ENCODE measurements at places on chromosomes 7 and 10.

DNA sequence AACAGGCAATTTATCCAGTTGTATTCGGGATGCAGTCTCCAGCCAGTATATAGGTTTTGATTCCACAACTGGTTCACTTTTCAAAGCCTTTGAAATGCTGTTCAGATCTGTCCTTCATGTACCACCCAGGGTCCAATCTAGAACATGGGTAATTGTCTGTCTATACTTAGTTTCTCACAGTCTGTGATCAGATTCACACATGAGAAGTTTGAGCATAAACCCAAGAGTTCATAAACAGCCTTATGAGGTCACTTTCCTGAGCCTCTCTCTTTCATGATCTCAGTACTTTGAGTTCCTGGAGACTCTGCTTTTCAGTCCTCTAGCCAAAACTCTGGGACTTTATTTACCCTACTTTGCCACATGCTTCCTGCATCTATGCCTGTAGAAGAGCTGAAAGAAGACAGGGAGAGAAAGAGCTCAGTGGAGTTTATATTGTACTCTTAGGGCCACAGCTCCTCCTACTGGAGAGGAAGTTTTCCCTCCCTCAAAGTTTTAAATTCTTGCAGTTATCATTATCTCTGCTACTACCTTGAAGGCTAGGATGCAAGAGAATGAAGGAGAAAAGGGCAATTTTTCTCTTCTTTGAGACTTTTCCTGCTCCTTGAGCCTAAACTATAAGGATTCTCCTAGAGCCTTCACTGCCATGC, 172.0 kb downstream of the ZEB1 start:
- DNase-seq = peak; percentile 32

GRCh38 chr7:34059136-34059828, 153.9 kb downstream of the BMPER start:
- no peak for DNase-seq

GRCh38 chr10:89301232-89301631, 614 bp upstream of the IFIT2 start:
- peak; percentile 30 for DNase-seq

DNA sequence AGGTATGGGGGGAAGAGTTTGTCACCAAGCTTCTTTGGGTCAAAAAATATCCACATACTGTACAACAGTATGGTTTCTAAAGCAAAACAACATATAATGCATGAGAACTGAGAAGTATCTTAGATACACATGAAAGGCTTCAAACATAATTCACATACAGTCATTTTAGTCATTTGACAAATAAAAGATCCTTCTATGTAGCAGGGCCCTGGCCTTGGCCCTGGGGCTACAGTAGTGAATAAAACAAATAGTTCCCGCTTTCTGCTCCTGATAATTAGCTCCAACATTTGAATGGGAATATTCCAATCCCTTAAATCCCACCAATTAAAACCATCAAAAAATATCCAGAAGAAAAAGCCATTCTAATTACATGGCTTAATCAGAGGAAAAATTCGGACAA, 51.3 kb downstream of the MALSU1 start:
- peak; percentile 88 for DNase-seq

DNA sequence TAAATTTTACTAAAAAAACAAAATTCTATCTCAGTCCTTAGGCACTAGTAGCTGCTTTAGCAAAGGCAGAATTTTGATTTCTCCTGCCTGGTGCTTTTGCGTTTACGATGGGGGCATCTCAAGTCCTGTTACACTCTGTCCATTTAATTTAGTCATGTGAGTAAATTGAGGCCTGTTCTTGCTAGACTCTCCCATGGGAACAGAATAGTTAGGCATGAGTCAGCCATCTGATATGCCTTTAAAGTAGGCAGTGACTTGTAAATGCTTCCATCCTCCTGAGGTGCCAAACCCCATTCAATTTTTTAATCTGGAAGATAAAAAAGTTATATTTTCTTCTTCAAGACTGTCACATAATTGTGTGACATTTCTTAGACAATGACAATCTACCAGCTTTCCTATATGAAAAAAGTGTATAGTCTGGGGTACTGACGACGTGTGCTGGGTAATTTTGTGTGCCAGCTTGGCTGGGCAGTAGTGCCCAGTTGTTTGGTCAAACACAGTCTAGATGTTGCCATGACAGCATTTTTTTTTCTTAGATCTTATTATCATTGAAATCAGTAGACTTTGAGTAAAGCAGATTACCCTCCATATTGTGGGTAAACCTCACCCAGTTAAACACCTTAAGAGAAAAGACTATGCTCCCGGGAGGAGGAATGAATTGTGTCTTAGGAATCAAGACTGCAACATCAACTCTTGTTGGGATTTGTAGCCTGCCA, 603.4 kb downstream of the SORCS1 start:
- no peak for DNase-seq

DNA sequence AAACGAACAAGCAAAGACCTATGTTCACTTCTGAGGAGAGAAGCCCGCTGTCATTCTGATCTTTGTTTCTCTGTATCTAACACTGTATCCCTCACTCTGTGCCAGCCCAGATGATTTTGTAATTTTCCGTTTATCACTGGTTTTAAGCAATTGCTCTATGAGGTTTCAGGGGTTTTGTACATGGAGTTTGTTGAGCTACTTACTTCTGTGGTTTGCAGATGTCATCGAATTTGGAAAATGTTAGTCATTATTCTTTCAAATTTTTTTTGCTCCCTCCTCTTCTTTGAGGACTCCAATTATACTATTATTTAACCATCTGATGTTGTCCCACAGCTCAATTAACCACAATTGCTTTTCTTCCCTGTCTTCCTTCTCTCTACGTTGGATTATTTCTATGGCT, 650.9 kb upstream of the IGFBP3 start:
- DNase-seq = no peak

- DNase-seq = no peak
Measured at GRCh38 chr7:41268878-41269277, 434.0 kb downstream of the INHBA start.

DNA sequence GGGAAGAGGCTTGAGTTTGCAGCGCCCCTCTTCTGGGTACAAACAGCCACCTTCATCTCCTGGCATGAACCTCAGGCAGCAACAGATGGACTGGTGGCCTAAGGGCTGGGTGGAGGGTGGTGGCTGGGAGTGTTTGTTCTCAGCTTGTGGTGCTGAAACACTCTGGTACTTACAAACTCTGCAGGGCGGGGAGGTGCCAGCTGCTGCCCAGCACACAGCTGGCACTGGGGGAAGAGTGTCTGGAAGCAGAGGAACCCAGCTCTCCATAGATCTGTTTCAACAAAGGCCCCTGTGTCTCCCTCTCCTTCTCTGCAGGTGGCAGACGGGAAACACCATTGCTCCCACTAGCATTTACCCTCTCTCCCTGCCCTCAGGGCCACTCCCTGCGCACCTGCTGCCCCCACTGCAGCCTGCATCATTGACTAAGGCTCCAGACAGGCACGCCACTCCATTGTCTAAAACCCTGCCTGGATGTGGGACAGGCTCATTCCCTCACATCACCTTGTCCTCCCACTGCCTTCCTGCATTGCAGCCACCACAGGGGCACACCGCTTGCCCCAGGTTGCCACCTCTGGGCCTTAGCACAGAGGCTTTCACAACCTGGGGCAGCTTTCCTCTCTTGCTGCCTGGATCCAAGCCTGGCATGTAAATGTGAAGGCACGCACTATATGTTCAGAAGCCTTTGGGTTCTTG, 6.5 kb downstream of the ARHGAP22 start:
- no peak for DNase-seq

GRCh38 chr10:77474386-77474785, 163.2 kb downstream of the KCNMA1 start:
- no peak for DNase-seq

DNA sequence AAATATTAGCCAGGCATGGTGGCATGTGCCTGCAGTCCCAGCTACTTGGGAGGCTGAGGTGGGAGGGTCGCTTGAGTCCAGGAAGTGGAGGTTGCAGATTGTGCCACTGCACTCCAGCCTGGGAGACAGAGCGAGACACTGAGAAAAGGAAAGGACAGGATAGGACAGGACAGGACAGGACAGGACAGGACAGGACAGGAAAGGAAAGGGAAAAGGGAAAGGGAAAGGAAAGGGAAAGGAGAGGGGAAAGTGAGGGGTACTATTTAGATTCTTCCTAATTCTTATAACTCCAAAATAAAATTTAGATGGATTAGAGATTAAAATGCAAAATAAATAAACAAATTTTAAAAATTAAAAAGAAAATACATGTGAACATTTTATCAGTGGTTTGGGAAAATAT, 58.7 kb downstream of the PIK3AP1 start:
- no peak for DNase-seq

DNA sequence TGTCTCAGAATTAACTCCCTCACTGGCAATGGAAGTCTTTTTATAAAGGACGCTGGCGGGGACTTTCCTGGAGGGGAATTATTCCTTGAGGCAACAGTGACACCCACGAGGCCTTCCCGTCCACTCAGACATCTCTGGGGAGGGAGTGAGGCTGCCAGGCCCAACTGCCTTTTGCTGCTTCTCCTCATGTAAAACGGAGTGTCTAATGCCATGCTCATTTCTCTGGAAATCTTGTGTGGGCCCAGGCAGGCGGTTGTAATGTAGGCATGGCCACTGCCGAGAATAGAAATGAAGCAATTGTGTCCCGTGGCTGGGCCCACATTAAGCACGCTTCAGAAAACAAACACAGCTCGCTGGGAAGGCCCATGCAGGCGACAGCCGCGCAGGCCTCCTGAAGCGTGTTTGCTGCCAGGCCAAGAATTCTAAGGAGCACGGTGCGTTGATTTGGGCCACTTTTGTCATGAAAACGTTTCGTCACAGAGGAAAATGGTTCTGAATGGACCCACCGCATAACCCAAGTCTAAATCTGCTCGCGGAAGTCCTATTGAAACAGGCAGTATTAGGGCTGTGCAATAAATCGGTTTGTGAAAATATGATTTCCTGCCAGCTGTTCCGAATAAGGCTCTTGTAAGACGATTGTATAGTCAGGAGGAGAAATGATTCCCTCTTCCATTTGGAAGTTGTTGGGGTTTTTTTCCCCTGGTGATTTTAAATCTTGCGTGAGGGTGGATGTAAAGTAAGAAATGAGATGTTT, 104.2 kb upstream of the CHST15 start:
- no peak for DNase-seq

- peak; percentile 8 for DNase-seq
Measured at GRCh38 chr10:77974396-77975074, 48.0 kb upstream of the DLG5 start.

DNA sequence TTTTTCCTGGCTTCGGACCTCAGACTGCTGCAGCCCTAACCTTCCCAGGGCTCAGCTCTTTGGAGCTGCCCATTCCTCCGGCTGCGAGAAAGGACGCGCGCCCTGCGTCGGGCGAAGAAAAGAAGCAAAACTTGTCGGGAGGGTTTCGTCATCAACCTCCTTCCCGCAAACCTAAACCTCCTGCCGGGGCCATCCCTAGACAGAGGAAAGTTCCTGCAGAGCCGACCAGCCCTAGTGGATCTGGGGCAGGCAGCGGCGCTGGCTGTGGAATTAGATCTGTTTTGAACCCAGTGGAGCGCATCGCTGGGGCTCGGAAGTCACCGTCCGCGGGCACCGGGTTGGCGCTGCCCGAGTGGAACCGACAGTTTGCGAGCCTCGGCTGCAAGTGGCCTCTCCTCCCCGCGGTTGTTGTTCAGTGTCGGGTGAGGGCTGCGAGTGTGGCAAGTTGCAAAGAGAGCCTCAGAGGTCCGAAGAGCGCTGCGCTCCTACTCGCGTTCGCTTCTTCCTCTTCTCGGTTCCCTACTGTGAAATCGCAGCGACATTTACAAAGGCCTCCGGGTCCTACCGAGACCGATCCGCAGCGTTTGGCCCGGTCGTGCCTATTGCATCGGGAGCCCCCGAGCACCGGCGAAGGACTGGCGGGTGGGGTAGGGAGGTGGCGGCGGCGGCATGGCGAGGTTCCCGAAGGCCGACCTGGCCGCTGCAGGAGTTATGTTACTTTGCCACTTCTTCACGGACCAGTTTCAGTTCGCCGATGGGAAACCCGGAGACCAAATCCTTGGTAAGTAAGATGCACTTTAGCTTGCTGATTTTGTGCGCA, at the start of gene PLXDC2:
Gene PLXDC2, plus strand, starts transcription at position 22 of the 820 bp plus-strand sequence.
- no peak for DNase-seq

- DNase-seq = no peak
Measured at GRCh38 chr10:117320050-117320665, 55.1 kb downstream of the PDZD8 start.

GRCh38 chr7:8063706-8064297, 95.2 kb downstream of the GLCCI1 start:
- no peak for DNase-seq

GRCh38 chr7:738723-739454, 11.8 kb upstream of the PRKAR1B start:
- no peak for DNase-seq

- DNase-seq = no peak
Measured at GRCh38 chr7:41559426-41559825, 143.5 kb downstream of the INHBA start.

DNA sequence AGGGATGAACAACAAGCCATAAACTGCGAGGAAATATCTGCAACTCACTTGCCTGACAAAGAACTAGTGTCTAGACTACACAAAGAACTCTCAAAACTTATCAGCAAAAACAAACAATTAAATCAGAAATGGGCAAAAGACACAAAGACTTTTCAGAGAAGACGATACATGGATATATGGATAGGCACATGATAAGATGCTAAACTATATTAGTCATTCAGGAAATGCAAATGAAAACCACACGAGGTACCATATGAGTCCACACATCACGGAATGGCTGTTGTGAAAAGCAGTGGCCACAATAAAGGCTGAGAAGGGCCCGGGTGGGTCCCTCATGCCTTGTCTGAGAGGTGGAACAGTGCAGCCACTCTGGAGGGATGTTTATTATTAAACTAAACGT, 267.8 kb downstream of the WDR37 start:
- peak; percentile 99 for DNase-seq

- DNase-seq = no peak
Measured at GRCh38 chr10:50896721-50897120, 11.3 kb upstream of the A1CF start.

- peak; percentile 45 for DNase-seq
Measured at GRCh38 chr10:133378251-133379096, 588 bp upstream of the PAOX start.

DNA sequence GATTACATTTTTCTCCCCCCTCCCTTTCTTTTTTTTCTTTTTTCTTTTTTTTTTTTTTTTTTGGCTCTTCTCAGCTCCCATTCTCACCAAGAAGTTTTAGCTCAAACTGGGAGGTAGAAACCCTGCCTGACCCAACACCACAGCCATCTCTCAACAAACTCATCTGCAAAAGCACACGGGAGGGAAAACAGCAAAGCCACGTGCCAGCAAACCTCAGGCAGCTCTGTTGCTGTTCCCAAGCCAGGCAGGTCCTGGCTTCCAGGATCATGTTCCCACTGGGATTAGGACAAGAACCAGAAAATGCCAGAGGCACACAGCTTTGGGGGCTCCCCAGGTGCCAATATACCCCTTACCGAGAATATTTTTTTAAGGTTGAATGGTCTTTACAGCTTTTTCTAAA, 56.7 kb downstream of the ITIH5 start:
- DNase-seq = no peak

GRCh38 chr10:99709480-99710229, 22.3 kb downstream of the COX15 start:
- DNase-seq = peak; percentile 77

- no peak for DNase-seq
Measured at GRCh38 chr7:111639934-111640333, 77.6 kb upstream of the IMMP2L start.
